ENCODE measurements at places on chromosomes 5 and 9. TPM values are rescaled to one million over a fixed set of nuclear protein-coding genes. Genes with fewer than 3 reads are reported as not detected.

The IFNA21 gene
- not detected for total RNA-seq

The STC2 gene
- 2.1 TPM for total RNA-seq

DNA sequence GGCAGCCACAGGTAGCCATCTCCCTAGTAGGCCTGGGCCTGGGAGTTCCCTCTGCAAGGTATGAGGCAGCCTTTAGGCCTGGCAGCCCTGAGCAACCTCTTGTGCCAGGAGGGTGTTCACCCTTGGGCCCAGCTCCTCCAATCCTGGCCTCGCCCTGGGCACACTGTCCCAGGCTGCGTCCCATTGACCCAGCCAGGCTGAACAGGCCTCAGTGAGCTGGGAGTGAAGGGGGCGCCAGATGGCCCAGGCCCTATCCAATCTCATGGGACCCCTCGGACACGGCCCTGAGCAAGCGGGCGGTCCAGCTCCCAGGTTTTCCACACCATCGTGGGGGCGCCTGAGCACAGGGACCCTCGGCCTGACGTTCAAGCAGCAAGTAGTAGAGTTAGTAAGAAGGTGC, 14.5 kb downstream of the SH3GLB2 start:
- H3K27me3 ChIP-seq = no peaks in the 10 kb centered on the region
- no peak overlapping the region for H3K27ac ChIP-seq
- DNase-seq = no peak
- no peaks in the 10 kb centered on the region for H3K4me1 ChIP-seq
- no peak overlapping the region for H3K4me3 ChIP-seq
- peaks cover 6% of the 10 kb centered on the region for H3K36me3 ChIP-seq

GRCh38 chr5:126234563-126235195, 188.5 kb upstream of the GRAMD2B start:
- no peak overlapping the region for H3K27ac ChIP-seq
- no peak for DNase-seq
- H3K27me3 ChIP-seq = no peaks in the 10 kb centered on the region

GRCh38 chr5:132053483-132053882, 7.0 kb upstream of the IL3 start:
- H3K4me3 ChIP-seq = no peak overlapping the region
- no peak overlapping the region for H3K27ac ChIP-seq
- no peaks in the 10 kb centered on the region for H3K36me3 ChIP-seq
- peaks cover 34% of the 10 kb centered on the region for H3K4me1 ChIP-seq
